ENCODE measurements at places on chromosomes 1 and 21.
A peak's percentile ranks its signal among the peaks of the same experiment; 100 is the strongest.

DNA sequence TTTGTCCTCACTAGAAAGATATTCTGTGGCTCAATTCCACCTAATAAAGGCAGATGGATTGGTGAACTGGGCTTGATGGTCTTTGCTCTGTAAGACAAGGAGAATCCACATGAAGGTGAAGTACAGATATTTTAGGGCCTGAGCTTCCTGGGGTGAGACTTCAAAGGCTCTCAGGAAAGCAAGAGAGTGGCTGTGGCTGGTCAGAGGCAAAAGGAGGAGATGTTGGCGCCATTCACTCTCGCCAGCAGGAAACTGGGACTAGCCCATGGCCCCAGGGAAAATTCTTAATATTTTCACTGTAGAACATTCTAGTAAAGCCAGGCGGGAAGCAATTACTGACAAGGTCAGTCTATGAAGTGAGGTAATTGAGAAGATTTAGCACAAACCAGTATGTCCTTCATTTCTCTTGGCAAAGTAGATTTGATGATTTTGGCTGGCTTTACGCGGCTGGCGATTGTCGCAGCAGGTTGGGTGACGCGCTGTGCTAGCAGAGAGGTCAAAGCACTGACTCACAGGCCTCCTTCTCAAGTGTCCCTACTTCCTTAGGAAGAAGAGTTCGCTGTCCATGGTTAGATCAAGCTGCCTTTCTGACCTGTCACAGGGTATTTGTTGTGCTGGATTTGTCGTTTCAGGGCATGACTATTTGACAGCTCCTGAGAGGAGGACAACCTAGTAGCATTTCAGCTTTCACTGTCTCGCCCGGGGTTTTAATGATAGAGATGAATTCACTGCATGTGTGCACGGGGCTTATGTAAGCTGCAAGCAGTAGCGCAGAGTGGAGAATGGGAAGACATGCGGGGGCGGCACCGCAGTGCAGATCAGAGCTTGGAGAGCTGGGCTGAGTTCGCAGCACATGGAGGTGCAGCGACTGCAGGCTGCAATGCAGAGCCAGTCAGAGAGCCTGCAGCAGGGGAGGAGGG is 32.7 kb downstream of the XCL1 start:
- peak; percentile 72 for DNase-seq

- no peak for DNase-seq
These were observed 42.4 kb downstream of the FBXO2 start for GRCh38 chr1:11611638-11612327.

GRCh38 chr1:233355841-233356704 is 28.5 kb downstream of the MAP3K21 start:
- no peak for DNase-seq

GRCh38 chr1:73092383-73092782 is 810.0 kb upstream of the NEGR1 start:
- no peak for DNase-seq

DNA sequence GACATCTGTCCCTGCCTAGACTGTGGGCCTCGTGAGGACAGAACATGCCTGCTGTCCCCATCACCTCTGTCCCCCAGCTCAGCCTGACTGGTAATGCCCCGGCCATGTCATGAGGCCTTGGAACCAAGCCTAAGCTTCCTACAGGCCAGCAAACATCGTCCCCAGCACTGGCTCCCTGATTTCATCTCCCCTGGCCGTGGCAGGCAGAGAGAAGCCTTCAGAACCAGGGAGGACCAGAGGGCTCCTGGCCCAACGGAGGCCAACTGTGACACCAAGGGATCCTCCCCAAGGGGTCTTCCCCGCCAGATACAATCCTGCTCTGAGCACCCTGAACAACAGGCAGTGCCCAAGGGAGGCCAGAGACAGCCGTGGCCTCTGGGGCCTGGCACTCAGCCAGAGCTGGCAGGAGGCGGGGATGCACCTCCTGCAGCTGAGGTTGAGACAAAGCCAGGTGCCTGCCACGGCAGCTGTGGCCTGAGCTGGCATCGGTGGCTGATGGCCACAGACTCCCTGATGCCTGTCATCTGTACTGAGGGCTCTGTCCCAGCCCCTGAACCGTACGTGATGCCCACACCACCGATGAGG is 9.9 kb upstream of the NPHP4 start:
- DNase-seq, result no peak

DNA sequence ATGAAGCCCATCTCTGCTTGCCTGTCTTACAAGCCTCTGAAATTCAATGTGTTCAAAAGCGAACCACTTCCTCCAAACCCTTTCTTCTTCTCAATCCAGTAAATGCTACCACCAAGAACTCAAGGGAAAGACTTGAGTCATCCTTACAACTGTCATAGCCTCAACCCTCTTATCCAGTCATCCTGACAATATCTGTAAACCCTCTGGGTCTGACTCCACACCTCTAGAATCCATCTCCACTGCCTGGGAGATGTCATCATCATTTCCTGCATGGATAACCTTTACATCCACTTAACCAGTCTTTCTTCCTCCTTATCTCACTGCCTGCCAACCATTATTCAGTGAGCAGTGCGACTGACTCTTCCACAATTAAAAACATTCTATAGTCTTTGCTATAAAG is 441.1 kb downstream of the SETD4 start:
- DNase-seq, result peak; percentile 88

DNA sequence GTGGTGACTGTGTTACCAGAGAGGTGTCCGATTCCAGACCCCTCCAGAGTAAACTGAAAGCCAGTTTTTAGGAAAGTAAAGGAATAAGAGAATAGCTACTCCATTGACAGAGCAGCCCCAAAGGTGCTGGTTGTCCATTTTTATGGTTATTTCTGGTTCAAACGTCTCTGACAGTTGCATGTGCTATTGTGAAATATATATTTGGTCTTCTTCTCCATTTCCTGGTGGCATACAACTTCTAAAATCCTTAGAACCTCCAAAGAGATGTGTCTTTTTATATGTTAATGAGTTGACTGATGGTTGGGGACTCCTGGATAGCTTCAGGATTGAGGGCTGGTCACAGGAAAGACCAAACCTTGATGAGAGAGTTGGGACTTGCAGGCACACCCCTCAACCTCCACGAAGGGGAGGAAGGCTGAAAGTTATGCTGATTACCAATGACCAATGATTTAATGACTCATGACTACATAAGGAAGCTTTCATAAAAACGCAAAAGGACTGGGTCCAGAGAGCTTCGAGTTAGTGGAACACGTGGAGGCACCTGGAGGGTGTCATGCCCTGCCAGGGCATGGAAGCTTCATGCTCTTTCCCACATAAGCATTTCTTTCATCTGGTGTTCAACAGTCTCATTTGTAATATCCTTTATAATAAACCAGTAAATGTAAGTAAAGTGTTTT is 100.7 kb downstream of the SLC16A1 start:
- no peak for DNase-seq

GRCh38 chr1:41440321-41441085 is 44.0 kb downstream of the EDN2 start:
- DNase-seq, result peak; percentile 52

- no peak for DNase-seq
These were observed 390 bp upstream of the S100A9 start for GRCh38 chr1:153357076-153357852.

- peak; percentile 38 for DNase-seq
These were observed 39.0 kb upstream of the ATP1A1 start for GRCh38 chr1:116334015-116334547.

GRCh38 chr21:41766883-41767605 is at the start of gene RIPK4:
Gene RIPK4, minus strand, starts transcription at chr21:41767052. Its CDS starts 11 bp downstream, at chr21:41767041.
- DNase-seq, result no peak

DNA sequence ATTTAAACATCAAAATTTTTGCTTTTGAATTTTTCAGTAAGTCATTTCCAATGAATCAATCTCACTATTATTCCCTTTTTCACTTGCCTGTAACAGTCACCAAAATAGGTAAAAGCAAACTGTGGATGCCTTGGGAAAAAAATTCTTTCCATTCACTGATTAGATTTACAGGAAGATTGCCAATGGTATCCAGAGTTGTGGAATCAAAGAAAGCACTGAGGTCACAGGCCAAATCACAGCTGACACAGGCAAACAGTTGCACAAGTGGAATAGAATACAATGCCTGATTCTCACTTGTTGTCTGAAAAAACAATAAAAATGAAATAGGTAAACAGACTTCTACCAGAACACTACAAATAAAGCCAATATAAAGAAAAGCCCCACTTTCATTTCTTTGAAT is 48.4 kb downstream of the LTN1 start:
- peak; percentile 55 for DNase-seq

GRCh38 chr21:39669976-39670661 is 57.4 kb downstream of the B3GALT5 start:
- no peak for DNase-seq

GRCh38 chr1:28482702-28483101 is 23.1 kb upstream of the RCC1 start:
- DNase-seq, result no peak

GRCh38 chr1:23854568-23854967 is 13.5 kb downstream of the FUCA1 start:
- peak; percentile 8 for DNase-seq

DNA sequence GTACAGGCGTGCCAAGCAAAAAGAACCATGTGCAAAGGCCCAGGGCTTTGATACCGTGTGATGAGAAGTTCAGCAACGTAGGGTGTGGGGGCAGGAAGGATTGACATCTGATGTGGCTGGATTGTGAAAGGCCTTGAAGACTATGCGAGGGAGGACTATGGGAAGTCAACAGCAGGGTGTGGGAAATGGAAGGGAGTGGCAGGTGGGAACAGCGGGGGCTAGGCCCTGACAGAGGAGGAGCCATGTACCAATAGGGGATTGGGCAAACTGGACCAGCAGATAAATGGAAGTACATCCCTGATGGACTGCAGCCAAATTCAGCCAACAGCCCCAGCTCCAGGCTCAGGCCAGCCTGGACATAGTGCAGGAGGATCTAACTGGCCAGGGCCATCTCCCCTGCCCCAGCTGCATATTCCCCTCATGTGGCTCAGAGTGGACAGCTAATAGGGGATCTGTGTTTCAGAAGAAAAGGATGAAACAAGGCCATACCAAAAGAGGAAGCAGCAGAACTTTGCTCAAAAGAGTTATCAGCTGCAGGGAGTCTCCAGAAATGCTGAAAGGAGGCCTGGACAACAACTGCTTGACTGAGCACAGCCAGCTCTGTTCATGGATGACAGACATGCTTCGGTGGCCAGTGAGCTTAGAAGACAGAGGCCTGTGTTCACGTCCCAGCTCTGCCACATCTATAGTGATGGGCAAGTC is 140.2 kb upstream of the SGIP1 start:
- no peak for DNase-seq

DNA sequence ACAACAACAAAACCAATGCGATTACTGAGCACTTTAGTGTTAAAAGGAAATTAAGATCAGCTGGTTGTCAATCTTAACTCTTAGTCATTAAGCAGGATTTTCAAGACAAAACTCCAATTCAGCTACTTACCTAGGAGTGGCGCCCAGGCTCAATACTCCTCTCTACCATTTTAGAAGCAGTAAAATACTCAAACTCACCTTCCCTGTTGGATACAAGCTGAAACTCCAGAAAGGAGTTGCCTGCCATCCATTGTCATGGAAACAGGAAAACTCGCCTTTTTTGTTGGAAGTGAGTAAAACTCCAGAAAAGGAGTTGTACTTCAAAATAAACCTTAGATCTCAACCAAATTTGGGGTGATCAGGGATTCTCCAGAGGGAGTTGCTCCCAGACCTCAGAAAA is 127.0 kb upstream of the F3 start:
- DNase-seq, result no peak

DNA sequence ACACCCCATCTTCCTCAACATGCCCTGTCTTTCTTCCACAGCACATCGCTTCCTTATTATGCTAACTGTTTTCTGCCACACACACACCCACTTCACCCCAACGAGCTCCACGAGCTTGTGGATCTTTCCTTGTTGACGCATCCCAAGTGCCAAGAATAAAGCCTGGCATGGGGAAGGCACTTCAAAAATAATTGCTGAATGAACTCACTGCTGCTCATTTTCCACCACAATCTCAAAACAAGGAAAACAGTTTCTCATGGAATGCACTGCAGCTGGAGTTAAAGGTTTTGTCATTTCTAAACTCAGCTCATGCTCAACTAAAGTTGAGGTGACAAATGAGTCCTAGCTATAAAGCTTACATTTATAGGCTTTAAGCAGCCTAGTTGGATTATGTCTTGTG is 86.0 kb downstream of the TIAM1 start:
- DNase-seq, result no peak

DNA sequence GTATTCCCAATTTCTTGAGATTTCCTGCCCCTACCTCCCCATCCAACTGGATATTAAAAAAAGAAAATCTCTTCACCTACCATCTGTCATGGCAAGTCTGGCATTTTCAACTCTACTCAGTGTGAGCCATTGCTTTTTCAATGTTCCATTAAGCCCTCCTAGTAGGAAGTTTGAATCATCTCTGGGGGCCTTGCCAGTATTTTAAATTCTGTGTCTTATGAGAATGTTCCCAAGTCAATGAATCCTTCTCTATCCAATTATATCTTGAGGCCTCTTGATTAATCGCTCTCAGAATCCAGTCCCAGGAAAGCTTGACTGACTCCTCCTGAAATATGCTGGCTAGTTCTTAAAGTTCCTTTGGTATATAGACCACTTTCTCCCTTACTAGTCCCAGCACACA is 91.5 kb downstream of the NGF start:
- peak; percentile 72 for DNase-seq

- DNase-seq, result no peak
These were observed 55.3 kb downstream of the NDUFS5 start for GRCh38 chr1:39081271-39082009.

- DNase-seq, result no peak
These were observed 107.0 kb upstream of the IRF2BP2 start for GRCh38 chr1:234716908-234717375.

- peak; percentile 53 for DNase-seq
These were observed 14.3 kb downstream of the TTLL10 start for GRCh38 chr1:1187938-1188337.

GRCh38 chr1:54813485-54814125 is 12.5 kb upstream of the TTC22 start:
- no peak for DNase-seq

DNA sequence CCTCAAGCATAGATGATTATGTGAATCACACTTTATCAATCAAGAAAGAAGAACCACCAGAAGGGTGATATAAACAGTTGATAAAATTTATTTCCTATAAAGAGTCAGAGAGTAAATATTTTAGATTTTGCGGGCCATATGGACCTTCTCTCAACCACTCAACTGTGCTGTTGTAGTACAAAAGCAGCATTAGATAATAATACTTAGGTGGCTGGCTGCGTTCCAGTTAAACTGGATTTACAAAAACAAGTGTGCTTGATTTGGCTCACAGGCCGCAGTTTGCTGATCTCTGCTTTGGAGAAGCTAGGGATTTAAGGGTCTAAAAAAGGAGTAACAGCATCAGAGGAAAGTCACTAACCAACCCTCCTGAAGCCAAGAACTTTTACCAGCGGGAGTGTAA is 1406.0 kb downstream of the KCNT2 start:
- DNase-seq, result no peak

GRCh38 chr1:56320464-56321149 is 258.8 kb downstream of the PLPP3 start:
- DNase-seq, result no peak

DNA sequence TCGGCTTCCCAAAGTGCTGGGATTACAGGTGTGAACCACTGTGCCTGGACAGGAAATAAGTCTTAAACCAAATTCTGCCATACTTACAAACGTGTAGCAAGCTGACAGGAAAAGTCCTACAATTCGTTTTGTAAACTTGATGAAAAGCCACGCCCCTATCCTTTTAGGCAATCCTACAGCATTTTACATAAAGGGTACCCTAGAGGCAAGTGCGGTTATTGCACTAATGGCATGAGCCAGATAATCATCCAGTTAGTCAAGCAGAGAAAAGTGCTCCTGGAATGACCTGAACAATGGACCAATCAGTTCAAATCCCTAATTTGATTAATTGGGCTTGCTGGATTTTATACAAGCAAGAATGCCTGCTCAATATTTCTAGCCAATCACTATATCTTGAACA is 338.2 kb downstream of the KIF26B start:
- no peak for DNase-seq
